ENCODE measurements at places on chromosomes 4 and X. TPM values are rescaled to one million over a fixed set of nuclear protein-coding genes. Genes with fewer than 3 reads are reported as not detected.

SMIM10L2A gene
- 7.0 TPM for total RNA-seq

DNA sequence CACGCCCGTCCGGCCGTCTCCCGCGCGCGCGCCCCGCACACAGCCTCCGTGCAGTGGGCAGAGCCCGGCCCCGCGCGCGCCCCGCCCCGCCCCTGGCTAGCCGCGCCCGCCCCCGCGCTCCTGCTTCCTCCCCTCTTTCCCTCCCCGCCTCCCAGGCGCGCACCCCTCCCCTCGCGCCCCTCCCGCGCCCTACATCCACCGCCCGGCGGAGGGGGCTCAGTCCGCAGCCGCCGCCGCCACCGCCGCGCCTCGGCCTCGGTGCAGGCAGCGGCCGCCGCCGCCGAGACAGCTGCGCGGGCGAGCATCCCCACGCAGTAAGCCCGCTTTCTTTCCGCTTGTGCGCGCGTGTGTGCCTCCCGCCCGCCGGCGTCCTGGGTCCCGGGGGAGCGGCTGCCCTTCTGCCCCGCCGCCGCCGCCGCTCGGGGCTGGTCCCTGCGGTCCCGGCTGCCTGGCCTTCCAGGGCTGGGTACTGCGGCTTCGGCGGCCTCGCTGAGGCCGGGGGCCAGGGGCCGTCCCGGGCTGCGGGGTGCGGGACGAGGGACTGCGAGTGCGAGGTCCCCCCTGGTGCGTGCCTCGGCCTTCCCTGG lies at the start of gene FHL1:
TSS of gene FHL1 (plus strand) at position 219 of the 587 bp plus-strand sequence.
- H3K36me3 ChIP-seq: no peaks in the 10 kb centered on the region
- H3K27me3 ChIP-seq: peaks cover 11% of the 10 kb centered on the region
- H3K27ac ChIP-seq: peak within 1 kb of the TSS; percentile 23

LONRF3 gene
- 5.8 TPM for total RNA-seq

- H3K27ac ChIP-seq: peak within 1 kb of the TSS; percentile 73
- peak; percentile 55 for DNase-seq
- peaks cover 4% of the 10 kb centered on the region for H3K4me1 ChIP-seq
- H3K4me3 ChIP-seq: peak within 1 kb of the TSS; percentile 52
- H3K27me3 ChIP-seq: no peaks in the 10 kb centered on the region
- H3K36me3 ChIP-seq: no peaks in the 10 kb centered on the region
Observed at GRCh38 chrX:153598541-153599191, at the start of gene CCNQ. Gene CCNQ (minus strand): TSS chrX:153599139. CDS start chrX:153599073, 66 bp downstream.

DNA sequence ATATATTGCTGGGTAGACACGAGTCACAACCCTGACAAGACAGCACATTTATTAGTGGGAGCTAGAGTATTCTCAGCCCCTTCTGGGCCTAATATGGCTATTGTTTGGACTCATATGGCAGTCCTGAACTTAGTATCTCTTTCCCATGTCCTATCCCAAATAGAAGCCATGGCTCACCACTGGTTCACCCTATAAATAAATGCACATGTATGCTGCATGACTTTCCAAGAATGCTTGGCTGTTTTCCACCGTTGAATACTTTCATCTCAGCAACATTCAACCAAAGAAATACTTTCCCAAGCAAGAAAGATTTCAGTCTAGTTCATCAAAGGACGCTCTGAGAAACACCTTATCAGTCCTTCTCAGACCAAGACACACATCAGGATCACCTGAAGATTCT lies 36.7 kb downstream of the SMPX start:
- H3K4me3 ChIP-seq: no peak overlapping the region
- DNase-seq: no peak
- H3K36me3 ChIP-seq: no peaks in the 10 kb centered on the region
- H3K27me3 ChIP-seq: no peaks in the 10 kb centered on the region
- H3K27ac ChIP-seq: no peak overlapping the region

GRCh38 chr4:152454398-152455011 lies 81.4 kb downstream of the FBXW7 start:
- peak; percentile 17 for DNase-seq
- no peak overlapping the region for H3K4me3 ChIP-seq
- H3K27me3 ChIP-seq: no peaks in the 10 kb centered on the region
- no peaks in the 10 kb centered on the region for H3K4me1 ChIP-seq

YY2 gene
- 2.4 TPM for total RNA-seq

DNA sequence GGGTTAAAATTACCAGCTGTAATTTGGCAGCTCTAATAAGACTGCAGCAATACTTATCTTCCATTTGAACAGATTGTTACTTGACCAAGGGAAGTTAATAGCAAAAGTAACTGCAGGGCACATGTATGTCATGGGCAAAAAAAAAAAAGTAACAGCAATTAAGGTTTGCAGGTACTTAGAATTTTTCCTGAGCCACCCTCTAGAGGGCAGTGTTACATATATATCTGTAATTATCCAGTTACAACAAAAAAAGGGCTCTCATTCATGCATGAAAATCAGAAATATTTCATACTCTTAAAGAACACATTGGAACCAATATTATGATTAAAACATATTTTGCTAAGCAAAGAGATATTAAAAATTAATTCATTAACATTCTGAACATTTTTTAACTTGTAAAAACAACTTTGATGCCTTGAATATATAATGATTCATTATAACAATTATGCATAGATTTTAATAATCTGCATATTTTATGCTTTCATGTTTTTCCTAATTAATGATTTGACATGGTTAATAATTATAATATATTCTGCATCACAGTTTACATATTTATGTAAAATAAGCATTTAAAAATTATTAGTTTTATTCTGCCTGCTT lies 25.1 kb downstream of the XIAP start:
- H3K27ac ChIP-seq: no peak overlapping the region
- H3K4me1 ChIP-seq: no peaks in the 10 kb centered on the region
- no peaks in the 10 kb centered on the region for H3K36me3 ChIP-seq
- DNase-seq: peak; percentile 73

DNA sequence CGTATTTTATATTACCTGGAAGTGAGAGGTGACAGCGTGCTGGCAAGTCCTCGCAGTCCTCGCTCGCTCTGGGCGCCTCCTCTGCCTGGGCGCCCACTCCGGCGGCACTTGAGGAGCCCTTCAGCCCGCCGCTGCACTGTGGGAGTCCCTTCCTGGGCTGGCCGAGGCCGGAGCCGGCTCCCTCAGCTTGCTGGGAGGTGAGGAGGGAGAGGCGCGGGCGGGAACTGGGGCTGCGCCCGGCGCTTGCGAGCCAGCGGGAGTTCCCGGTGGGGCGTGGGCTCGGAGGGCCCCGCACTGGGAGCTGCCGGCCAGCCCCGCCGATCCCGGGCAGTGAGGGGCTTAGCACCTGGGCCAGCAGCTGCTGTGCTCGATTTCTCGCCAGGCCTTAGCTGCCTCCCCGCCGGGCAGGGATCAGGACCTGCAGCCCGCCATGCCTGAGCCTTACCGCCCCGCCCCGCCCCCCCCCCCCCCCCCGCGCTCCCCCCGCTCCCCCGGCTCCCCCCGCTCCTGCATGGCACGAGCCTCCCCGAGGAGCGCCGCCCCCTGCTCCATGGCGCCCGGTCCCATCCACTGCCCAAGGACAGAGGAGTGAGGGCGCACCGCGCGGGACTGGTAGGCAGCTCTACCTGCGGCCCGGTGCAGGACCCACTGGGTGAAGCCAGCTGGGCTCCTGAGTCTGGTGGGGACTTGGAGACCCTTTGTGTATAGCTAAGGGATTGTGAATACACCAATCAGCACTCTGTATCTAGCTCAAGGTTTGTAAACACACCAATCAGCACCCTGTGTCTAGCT lies 298.9 kb upstream of the MAGEB16 start:
- H3K36me3 ChIP-seq: no peaks in the 10 kb centered on the region
- H3K27me3 ChIP-seq: no peaks in the 10 kb centered on the region
- H3K4me3 ChIP-seq: no peak overlapping the region
